ENCODE measurements at places on chromosomes 4 and X.

DNA sequence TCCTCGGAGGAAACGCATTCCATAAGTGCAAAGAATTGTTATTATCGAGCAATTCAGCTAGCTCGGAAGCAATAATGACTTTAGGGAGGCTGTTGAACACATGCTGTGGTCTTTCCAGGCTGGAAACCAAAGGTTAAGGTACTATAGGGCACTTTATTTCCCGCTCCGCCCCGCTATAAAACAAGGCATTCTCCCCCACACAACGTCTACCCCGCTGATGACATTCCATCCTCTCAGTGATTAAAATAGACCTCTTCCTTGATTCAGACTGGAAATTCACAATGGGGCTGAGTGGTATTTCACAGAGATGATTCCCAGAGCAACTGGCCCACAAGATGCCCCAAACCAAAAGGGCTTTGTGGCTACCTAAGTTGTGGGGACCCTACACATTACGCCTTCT, 196.4 kb downstream of the STIM2 start:
- DNase-seq = no peak

- DNase-seq = no peak
These were observed 42.7 kb downstream of the LONRF3 start for GRCh38 chrX:119017077-119017476.

DNA sequence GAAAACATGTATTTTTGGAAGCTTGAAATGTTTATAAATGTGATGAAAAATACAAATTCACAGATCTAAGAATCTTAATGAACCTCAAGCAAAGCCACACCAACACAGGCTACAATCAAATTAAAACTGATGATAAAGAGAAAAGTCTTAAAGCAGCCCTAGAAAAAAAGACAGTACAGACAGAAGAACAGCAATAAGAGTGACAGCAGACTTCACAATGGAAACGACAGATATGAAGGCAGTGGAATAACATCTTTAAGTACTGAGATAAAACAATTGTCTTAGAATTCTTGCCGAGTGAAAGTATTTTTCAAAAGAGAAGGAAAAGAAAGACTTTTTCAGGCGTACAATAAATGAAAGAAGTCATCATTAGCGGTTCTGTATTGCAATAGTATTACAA, 423.6 kb upstream of the LCORL start:
- no peak for DNase-seq

DNA sequence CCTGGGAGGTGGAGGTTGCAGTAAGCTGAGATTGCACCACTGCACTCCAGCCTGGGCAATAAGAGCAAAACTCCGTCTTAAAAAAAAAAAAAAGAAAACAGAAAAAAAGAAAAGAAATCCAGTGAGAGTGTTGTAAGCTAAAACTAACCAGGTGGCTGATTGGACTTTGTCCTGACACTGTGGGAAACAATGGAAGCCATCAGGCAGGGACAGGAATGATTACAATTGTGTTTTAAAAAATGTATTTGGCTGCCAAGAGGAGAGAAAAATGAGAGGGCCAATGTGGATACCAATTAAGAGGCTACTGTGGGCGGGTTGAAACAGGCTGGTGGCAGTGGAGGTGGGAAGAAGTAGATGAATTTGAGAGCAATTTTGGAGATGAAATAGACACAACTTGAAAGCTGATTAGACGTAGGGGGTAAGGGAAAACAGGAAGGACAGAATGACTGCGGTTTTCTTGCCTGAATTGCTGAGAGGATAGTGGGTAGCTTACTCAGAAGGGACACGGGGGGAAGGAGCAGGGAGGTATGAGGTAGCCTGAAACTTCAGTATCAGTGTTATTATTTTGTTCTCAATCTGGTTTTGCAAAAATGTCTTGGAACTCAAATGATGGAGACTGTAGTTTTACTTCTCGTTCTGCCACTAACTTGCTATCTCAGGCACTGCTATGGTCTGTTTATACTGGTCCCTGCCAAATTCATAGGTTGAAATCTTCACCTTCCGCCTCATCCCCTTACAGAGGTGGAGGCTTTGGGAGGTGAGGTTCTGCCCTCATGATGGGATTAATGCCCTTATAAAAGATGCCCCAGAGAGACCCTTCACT, 45.6 kb upstream of the CHRNA9 start:
- DNase-seq = no peak

DNA sequence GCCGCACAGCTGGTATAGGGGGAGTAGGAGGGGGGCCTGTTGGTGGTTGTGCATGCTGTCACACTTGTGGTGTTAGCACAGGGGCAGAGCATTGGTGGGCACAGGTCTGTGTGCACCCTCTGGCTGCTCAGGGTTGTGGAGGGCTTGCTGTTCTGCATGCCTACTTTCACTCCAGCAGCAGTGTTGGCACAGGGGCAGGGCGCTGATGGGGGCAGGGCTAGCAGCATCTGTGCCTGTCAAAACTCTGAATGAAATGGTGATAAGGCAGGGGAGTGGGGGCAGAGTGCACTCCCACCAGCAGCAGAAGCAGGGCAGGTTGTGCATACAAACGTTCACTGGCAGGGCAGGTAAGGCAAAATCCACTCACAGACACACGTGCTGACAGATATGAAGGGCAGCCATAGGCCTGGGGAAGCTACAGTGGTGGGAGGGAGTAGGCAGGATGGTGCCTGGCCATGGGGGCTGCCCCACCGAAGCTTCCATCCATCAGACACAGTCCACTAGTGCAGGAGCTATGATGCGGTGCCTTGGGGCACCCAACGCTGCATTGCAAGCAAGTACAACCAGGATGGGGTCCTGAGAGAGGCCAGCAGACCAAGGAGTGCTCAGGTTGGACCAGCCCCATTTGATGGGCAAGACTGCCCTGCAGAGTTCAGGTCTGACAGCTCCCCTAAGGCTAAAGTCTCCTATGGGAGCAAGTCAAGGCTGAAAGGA, 160.7 kb upstream of the SPANXC start:
- DNase-seq = no peak

DNA sequence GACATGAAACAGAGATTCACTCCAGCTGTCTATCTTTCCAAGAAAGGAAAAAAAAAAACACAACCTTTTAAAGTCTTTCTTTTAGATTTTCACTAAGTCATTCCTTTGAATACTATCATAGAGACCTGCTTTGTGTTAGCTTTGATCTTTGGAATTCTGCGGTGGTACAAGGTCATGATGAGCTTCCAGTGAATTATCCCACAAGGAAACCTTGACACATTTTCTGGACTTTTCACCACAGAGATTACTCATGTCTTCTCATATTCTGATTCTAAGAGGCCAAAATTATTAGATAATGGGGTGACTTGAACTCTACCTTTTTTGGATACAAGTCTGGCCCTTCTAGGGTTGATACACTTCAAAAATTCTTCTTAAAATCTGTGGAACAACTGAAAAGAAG, 201.6 kb downstream of the PACRGL start:
- DNase-seq = no peak

GRCh38 chrX:45191820-45192409, 8.8 kb downstream of the DIPK2B start:
- no peak for DNase-seq

GRCh38 chr4:90030953-90031352, 96.2 kb upstream of the CCSER1 start:
- no peak for DNase-seq

DNA sequence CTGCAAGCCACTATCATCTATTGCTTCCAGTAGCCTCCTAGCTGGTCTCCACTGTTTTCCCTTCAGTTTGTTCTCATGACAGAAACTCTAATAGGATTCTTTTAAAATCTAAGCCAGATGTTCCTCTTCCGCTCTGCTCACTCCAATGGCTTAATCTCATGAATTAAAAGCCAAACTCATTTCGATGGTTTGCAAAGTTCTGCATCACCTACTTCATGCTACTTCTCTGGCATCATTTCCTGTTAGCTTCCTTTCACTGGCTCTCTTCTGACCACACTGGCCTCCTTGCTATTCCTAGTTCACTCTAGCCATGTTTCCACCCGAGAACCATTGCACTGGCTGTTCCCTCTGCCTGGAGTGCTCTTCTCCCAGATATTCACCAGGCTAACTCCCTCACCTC, 102.0 kb upstream of the LSM6 start:
- no peak for DNase-seq

- no peak for DNase-seq
These were observed 9.8 kb downstream of the ATP8A1 start for GRCh38 chr4:42646999-42647541.

DNA sequence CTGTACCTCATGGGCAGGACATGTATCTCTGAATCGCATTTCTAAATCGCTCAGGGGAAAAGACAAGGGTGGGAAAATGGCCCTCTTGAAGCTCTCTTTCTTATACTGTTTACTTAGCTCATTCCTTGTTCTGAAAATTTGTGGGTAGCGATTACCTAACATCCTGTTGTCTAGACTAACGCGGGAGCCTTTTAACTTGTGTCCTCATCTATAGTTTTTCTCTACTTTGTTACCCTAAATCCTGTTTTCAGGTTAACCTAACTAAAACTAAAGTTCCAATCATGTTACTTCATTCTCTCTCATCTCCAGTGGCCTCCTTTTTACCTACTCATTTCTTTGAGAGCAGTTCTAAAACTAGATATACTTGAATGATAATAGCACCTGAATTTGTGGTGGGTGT, 45.0 kb downstream of the SNX25 start:
- no peak for DNase-seq

GRCh38 chrX:68847172-68847571, 18.4 kb downstream of the EFNB1 start:
- DNase-seq = no peak

DNA sequence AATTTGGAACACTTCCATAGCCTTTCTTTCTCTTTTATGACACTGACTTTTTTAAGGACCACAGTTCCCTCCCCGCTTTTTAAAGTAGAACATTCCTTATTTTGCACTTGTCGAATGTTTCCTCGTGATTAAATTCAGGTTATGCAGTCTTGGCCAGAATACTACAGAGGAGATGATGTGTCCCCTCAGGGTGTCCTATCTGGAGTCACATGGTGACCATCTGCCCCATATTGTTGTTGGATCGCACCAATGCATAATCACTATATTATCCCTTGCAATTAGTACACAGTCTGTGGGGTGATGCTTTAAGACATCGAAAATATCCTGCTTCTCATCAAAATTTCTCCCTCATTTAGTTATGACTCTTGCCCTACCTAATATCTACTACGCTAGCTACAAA, 27.4 kb downstream of the WDFY3 start:
- no peak for DNase-seq

DNA sequence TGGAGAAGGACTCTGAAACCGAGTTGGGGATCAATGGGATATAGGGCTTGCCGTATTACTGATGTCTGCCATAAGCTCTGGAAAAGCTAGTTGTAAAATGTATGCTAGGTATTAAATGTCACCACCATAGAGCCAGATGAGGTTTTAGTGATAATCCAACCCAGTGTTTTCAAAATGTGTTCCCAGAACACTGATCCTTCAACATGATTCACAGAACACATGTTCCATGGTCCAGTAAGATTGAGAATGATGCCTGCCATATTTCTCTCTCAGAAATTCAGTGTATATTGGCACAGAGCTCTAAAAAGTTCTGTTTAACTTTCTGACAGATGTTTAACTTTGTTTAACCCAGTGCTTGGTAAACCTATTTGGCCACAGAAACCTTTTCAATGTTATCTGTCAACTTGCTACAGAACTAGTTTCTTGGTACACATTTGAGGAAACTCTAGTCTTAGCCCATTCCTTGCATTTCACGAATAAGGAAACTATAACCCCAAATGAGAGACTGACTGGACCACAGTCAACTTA, 160.2 kb downstream of the PALLD start:
- DNase-seq = no peak

GRCh38 chr4:6017030-6017429, 1.2 kb downstream of the C4orf50 start:
- DNase-seq = no peak

GRCh38 chr4:129239088-129239487, 143.1 kb downstream of the C4orf33 start:
- no peak for DNase-seq

DNA sequence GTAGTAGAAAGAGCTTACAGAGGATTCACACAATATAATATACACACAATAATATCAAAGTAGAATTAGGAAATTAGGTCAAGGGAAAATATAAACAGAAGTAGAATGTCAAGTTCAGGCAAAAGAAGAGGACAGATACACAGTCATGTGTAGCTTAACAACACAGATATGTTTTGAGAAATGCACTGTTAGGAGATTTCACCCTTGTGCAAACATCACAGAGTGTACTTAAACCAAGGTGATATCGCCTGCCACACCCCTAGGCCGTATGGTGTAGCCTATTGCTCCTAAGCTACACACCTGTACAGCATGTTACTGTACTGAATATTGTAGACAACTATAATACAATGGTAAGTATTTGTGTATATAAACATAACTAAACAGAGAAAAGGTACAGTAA, 110.0 kb upstream of the EDNRA start:
- no peak for DNase-seq

DNA sequence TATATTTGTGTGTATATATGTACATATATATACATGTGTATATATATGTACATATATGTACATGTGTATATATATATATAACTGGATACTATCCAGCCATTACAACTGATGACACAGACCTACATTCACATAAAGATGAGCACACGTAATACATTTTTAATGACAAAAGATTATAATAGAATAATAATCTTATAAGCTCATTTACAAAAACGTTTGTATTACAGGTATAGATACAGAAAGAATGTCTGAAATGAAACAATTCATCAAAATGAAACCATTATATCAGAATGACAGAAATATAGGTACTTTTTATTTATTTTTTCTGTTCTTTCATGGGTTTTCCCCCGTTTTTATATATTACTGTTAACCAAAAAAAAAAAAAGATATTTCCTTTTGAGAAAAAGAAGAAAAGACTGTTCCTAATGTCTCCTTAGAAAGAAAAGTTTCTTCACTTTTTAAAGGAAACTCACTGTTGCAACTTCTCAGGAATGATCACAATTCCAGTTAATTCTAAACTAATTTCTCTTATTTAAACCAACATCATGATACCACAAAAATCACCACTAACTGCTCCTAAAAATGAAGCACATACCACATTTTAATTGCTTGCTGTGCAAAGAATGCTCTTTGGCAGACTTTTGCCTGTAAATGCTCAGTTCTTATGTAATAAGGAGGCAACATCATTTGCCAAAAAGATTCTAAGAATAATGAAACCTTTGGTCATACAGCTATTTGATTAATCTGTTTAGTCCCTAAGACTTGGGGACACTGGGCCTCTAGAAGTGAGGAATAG, 18.9 kb downstream of the LEF1 start:
- no peak for DNase-seq

Measured in GM12892 (cell line).